Stomach (tissue), 19 donors: ENCODE measurements at places on chromosomes 13 and 19. TPM values are rescaled to one million over a fixed set of nuclear protein-coding genes. Genes with fewer than 3 reads are reported as not detected.

GYS1 gene
- total RNA-seq: 63.6 TPM

DHRS12 gene
- total RNA-seq: not detected

STAP2 gene
- total RNA-seq: not detected

PRR22 gene
- 7.8 TPM for total RNA-seq

IQCN gene
- total RNA-seq: 35.7 TPM

FBXO17 gene
- 19.1 TPM for total RNA-seq

MAG gene
- not detected for total RNA-seq

FXYD3 gene
- total RNA-seq: 141 TPM

ZNF573 gene
- total RNA-seq: not detected

PRKCG gene
- total RNA-seq: not detected

CUL4A gene
- 150 TPM for total RNA-seq

ZNF837 gene
- total RNA-seq: 1.8 TPM

ZNF709 gene
- not detected for total RNA-seq

MYO1F gene
- total RNA-seq: 47.2 TPM

LYPD5 gene
- 0.43 TPM for total RNA-seq

CEACAM8 gene
- not detected for total RNA-seq

DACT3 gene
- total RNA-seq: 10.3 TPM

DCT gene
- total RNA-seq: 0.73 TPM

LILRB5 gene
- total RNA-seq: not detected

IL27RA gene
- total RNA-seq: not detected

SMIM44 gene
- not detected for total RNA-seq

DDX39A gene
- 107 TPM for total RNA-seq

WDR88 gene
- total RNA-seq: not detected

ZNF699 gene
- total RNA-seq: 15.4 TPM

RAB3A gene
- 2.0 TPM for total RNA-seq

CADM4 gene
- total RNA-seq: 6.2 TPM

LILRA1 gene
- total RNA-seq: not detected

NEK5 gene
- 4.0 TPM for total RNA-seq

PNMA8B gene
- total RNA-seq: 1.3 TPM

ZNF121 gene
- total RNA-seq: 57.8 TPM

PRODH2 gene
- not detected for total RNA-seq

MAB21L1 gene
- not detected for total RNA-seq

IFNL3 gene
- total RNA-seq: not detected

ATP8A2 gene
- 1.6 TPM for total RNA-seq

SIAH3 gene
- not detected for total RNA-seq

FCHO1 gene
- total RNA-seq: not detected

RDH8 gene
- total RNA-seq: not detected

ZNF284 gene
- total RNA-seq: 3.7 TPM

DIAPH3 gene
- total RNA-seq: 12.1 TPM

ZNF550 gene
- total RNA-seq: 13.0 TPM

PEX11G gene
- not detected for total RNA-seq

CD33 gene
- 3.7 TPM for total RNA-seq
